ENCODE measurements at places on chromosomes 3 and 15.

DNA sequence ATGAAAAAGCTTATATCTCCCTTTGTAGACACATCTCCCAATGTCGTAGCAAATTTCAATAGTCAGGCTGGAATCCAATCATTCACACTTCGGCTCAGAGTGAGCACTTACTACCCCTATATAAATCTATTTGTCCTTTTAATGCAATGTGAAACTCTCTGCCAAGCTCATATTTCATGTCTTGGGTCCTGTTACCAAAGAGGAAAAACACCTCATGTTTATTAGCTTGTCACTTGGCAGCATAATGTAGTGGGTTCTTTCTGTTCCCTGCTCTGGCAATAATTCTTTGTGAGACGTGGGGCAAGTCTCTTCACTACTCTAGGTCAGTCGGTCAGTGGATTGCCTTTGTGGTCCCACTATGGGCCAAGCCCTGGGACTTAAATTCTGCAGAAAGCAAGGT is 107.1 kb downstream of the SRGAP3 start:
- no peak for DNase-seq

DNA sequence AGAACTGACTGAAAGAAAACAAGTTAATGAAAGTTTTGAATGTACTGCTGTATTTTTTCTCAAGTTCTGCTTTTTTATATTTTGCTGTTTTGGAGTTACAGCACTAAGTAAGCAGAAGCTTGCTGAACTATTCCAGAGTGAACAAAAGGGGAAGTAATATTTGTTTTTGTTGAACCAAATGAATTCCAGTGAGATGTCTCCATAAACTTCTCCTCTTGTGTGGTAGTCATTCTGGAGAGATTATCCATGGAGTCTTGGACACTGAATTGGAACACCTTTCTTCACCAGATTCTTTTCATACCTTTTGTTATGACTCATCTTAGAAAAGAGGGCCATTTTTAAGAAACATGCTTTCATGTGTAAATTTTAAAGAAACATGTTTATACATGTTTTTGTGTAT is 8.8 kb downstream of the ANKUB1 start:
- DNase-seq, result no peak

DNA sequence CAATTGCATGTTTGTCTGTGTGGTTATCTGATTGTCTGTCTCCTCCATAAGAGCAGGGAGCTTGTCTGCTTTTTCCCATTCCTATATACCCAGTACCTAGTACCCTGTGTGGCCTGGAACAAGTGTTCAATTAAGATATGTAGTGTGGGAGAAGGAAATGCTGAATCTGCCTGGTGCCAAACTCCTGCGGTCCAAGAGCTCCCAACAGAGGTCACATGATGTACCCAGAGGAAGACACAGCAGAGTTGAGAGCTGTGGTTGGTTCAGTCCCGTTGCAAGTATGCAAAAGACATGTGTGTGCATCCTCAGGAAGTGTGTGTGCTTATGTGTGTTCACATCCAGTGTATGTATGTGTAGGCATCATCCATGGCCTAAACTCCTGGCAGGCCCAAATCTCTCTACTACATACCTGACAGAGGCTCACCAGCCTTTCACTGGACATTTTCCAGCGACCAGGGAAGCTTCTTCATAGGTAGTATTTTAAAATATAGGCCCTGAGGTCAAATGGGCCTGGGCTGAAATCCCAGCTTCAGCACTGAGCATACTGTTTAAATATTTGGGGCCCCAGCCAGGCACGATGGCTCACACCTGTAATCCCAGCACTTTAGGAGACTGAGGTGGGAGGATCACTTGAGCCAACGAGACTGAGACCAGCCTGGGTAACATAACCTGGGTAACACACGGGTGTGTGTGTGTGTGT is 34.0 kb upstream of the ITGA11 start:
- DNase-seq, result no peak

DNA sequence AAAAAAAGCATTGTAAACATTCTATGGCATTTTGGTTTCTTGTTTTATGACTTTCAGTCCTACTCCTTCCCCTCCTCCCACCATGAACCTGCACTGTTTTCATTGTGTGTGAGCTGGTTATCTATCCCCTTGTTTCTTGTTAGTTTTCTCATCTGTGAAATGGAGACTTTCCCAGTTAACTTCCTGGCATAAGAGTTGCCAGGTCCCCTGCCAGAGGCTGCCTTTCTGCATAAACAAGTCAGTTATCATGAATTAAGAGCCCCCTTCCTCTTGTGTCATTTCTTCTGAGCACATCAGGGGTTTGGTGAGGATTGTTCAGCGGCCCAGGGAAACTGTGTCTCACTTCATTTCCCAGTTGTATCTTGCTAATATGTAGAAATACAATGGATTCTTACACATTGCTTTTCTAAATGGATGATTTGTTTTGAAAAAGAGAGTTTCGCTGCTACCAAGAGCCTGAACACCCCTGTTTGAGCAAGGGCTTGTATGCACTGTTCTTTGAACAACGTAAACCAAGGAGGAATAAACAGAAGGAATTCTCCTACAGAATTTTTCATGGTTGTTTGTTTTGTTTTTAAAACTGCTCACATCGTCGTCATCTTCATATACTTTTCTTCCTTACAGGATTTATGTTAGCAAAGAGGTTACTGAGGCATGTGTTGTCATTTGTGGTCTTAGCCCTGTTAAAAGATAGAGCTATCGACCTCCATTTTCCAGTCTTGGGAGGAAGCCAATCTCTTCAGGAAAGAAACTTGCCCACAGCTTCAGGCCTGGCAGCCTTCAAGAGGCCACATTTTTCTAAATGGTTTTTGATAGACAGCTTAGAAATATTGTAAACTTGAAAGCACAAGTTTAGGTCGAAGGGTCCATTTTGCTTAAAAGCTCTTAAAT is 144.6 kb upstream of the IL12A start:
- no peak for DNase-seq

- DNase-seq, result peak; percentile 64
Observed at GRCh38 chr3:123333401-123333800, 115.5 kb downstream of the ADCY5 start.

DNA sequence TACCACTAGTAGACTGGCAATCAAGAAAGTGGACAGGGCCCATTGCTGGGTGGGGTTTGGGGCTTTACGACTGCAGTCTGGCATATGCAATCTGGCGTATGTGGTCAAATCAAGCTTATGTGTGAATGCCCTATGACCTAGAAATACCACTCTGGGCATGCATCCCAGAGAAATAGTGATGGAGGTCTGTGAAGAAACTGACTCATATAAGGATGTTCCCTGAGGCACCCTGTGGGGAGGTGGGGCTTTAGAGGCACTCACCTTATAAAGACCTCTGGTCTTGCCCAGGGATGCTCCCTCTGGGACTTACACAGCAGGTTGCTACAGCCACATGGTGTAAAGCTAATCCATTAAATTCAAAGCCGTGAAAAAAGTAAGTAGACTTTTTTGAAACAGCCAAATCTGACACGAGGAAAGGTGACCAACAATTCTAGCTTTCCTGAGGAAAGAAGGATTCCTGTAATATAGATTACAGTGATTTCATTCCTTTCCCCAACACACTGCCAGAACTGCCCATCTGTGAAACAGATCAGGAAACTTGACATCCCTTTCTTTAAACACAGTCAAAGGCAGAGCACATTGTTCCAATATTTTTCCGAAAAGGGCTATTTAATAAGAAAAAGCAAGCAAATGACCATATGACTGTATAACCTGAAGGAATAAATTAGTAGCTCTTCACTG is 13.6 kb downstream of the RARRES1 start:
- no peak for DNase-seq

DNA sequence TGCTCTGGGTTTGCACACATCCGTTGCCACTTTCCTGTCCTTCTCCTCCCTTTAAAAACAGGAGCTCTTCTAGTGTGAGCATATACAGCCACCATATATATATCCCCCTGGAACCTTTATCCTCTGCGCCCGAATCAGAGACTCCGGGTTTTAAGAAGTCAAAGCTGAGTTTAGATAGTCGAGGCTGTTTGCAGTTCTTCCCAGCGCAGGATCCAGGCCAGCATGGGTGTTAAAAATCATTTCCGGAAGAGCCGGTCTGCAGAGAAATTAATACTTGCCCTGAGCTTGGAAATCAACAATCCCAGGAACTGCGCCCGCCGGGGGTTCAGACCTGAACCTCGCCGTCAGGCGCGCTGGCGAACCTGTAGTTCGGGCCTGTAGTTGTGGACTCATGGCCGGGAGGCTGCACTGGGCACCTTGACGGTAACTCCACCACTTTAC is 2.3 kb downstream of the SHOX2 start:
- DNase-seq, result no peak

- no peak for DNase-seq
Observed at GRCh38 chr3:34140616-34141015, 342.2 kb downstream of the PDCD6IP start.

DNA sequence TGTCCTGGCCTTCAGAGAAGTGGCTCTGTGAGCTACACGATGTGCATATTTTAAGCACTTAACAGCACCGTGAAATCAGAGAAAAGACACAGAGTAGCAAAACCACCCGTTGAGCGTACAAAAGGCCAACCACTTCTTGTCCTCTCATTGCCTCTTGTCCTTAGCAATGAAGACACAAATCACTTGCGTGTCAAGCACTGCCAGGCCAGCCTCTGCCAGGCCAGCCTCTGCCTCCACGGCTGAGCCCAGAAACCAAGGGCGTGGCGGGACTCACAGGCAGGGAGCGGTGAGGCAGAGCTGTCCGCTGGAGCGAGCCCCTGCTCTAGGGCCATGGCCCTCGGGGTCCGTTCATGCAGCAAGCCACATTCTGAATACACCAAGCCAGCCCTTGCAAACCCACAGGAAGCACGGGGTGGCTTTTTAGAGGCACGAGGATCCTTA is 4.0 kb downstream of the MUC4 start:
- peak; percentile 69 for DNase-seq

Measured in spleen (tissue), 13 donors.